ENCODE measurements at places on chromosomes 7 and 10.

DNA sequence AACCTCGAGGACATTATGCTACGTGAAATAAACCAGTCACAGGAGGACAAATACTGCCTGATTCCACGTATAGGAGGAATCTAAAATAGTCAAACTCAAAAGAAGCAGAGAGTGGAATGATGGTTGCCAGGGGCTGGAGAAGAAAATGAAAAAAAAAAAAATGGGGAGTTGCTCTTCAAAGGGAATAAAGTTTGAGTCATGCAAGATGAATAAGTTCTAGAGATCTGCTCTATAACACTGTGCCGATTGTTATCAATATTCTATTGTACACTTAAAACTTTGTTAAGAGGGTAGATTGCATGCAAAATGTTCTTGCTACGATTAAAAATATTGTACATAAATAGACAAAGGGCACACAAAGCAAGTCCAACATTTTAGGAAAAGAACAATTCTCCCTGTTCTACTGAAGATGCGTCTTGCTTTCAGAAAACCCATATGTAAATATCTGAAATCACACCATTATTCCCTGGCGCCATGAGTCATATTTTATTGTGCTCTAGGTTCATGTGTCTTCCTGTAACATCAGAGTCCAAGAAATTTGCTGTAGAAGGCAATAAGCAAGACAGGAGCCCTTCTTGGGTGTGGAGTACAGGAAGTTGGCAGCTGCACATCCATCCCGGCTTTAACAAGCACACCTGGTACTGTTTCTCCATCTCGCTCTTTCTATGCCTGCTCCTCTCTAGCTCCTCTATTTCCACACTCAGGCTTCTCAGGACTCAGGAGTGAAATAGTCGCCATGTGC, 145.9 kb downstream of the GFRA1 start:
- DNase-seq, result no peak

GRCh38 chr10:124200011-124200410, 106.6 kb upstream of the CHST15 start:
- DNase-seq, result no peak

DNA sequence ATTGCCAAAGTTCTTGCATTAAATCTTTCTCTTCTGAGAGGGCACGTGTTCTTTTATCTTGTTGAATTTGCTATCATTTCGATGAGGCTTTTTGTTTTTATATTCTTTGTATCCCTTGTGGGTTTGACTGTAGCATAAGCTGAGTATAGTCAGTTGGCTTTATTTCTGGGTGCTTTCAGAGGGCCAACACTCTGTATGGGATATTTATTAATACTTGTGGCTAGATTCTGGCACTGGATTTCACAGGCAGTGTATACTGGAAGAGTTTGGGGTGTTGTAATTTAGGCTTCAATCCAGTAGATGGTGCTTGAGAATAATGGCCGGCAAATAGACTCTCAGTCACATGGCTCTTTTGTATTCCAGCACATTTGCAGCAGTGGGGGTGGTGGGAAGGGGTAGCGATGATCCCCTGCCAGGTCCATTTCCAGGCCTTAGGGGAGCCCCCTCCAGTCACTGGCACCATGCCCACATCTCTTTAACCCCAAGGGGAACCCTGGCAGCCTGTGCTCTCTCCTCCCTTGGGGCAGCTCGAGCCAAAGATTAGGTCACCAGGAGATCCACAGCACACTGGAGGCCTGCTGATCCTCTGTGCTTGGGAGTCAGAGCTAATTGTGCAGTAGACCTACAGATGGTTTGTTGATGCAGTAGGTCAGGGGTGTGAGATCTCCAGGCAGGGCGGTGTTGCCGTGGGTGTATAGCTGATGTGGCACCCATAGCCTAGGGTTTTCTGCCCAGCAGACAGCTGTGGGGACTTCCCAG, 81.8 kb downstream of the PTPN20 start:
- peak; percentile 26 for DNase-seq

DNA sequence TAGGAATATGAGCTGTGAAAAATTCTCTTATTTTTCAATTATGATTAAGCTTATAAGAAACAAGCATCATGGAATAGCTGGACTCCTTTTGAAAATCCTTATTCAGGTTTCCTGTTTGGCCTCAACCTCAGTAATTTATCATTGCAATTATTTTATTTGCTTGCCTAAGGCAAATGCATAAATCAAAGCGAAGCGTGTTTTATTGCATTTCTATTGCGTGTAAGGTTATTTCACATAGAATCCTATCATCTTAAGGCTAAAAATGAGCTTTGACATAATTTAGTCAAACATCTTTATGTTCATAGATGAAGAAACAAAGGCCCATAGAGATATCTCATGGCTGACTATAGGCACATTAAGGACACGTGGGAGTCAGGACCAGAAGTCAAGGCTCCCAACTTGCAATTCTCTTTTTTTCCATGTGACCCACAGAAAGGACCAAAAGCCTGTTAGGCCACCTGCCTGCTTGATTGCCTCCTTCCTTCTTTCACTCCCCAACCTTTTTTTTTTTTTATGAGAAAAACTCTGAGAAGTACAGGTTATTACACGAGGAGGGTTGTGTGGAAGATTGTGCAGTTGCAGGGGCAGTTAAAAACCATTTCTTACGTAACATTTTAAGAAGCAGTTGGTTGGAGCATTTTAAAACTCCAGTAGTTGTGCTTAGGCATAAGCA, 261.0 kb downstream of the HDAC9 start:
- DNase-seq, result no peak

DNA sequence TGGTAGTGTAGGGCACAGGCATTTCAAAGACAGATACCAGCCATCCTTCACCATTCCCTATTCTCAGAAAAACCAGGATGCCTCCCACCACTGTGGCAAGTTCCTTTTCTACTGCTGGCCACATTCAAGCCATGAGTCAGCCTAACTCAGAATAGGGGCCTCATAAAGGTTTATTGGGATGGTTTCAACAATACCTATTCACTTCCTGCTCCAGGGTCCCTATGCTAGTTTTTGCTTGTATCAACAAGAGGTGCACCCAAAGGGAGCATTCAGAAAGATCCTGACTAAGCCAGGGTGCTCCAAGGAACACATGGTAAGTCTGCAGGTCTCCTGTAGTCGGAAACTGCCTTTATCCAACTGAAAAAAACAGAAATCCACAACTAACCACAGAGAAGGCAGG, 76.9 kb upstream of the EGR2 start:
- no peak for DNase-seq

- no peak for DNase-seq
These were observed 69.2 kb downstream of the CNTNAP2 start for GRCh38 chr7:146185844-146186243.

DNA sequence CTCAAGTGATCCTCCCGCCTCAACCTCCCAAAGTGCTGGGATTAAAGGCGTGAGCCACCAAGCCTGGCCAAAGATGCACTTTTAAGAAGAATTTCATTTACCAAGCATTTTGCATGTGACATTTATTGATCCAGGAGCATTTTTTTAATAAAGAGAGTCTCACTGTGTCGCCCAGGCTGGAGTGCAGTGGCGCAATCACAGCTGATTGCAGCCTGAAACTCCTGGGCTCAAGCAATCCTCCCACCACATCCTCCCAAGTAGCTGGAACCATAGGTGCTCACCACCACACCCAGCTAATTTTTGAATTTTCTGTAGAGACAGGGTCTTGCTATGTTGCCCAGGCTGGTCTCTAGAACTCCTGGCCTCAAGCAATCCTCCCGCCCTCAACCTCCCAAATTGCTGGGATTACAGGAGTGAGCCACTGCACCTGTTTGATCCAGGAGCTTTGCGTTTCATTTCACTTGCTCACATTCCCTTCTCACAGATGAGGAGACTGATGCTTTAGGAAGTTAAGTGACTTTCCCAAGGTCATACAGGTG, 4.4 kb upstream of the TBL2 start:
- no peak for DNase-seq

- DNase-seq, result no peak
These were observed 1066.5 kb downstream of the TYW1 start for GRCh38 chr7:68063171-68063570.

GRCh38 chr10:44992732-44993225, 7.9 kb upstream of the ZNF22 start:
- no peak for DNase-seq

GRCh38 chr7:80536426-80536825, 24.6 kb upstream of the GNAT3 start:
- no peak for DNase-seq

GRCh38 chr10:123043409-123043925, 34.7 kb downstream of the ACADSB start:
- DNase-seq, result peak; percentile 55

DNA sequence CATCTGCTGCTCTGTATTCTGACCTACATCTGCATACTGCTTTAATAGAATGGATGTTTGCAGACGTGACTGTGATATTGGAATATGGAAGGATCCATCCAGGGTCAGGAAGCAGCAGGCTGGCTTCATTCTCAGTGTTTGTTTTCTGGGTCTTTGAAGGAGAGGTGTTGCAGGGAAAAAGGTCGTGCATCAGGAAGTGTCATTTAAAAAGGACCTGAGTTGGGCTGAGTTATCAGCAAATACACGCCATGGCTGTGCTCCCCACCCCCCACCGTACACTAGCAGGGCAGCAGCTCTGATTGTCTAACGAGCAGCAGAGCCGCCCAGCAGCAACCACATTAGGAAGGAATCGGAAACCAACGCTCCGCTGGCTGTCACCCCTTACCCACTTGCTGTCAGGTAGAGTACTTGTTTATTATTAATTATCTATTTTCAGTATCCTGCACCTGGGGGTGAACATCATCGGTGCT, 63.1 kb upstream of the STEAP1B start:
- no peak for DNase-seq

GRCh38 chr10:93083743-93084539, 10.2 kb downstream of the CYP26A1 start:
- DNase-seq, result no peak

DNA sequence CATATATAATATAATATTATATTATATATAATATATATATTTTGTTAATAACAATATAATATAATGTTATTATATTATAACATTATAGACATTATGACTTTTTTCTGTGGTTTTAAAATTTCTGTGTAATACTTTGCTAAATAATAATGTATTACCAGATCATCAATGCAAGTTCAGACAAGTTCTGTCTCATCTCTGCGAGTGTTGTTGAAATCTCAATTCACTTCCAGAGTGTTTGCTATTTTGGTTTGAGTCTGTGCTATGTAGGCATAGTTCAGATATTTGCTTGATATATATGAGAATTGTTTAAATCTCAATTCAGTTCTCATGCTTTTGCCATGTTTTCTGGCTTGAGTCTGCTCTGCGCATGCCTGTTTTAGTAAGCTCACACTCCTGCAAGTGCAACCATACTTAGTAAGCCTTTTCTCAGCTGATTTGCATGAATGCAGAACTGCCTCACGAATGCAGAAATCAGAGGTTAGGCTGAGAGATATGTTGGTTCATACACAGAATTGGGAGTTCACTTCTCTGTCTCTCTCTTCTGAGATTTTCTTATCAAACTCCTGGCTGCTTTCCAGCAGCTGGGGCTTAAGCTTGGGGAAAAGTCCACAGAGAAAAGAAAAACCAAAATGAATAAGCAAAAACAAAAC, 830.2 kb upstream of the SORCS1 start:
- no peak for DNase-seq

DNA sequence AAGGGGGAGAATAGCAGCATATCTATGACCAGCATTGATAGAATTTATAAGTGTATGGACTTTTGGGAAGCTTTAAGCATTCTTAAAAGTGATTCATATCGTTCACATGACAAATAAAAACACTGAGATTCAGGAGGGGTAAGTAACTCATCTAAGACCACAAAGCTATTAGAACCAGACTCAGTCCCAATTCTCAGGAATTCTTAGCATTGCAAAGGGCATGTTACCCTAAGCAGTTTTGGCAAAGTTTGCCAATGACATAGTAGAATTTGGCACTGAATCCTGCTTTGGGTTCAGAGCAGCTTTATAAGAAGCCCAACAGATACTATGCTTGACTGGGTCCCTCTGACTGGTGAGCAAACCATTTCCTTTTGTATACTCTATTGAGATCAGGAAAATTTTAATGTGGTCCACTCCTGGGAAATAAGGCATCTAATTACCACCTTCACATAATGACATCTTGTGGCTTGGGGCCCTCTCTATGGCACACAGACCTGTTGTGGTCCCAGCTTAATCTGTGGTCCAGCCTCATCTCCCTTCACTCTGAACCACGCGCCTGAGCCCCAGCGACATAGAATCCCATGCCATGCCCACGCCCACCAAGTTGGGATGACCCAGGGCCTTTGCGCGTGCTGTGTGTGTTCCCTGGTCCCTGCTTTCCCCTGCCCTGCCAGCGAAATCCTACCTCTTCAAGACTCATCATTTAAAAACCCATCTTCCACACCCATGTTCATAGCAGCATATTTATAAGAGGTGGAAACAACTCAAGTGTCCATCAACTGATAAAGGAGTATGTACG, 37.5 kb upstream of the DOCK1 start:
- DNase-seq, result no peak

- DNase-seq, result no peak
These were observed 23.6 kb upstream of the HIBADH start for GRCh38 chr7:27686315-27686714.

DNA sequence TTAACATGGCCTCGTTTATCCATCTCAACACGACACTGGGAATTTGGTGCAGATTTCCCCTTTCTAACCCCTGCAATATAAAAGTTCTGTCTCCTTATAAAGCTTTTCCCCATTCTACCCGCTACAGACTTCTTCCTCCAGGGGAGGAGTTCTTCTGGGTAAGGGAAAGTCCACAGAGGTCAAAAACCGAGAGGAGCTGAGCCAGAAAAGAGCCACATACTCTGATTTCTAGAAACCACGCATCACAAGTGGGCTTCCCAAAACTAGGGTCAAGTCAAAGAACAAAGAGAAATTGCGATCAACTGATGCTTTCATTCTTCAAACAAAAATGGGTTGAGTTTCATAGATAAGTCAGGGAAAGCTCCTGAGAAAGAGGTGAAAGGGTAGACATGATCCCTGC, 6.8 kb downstream of the IL6 start:
- DNase-seq, result no peak

- DNase-seq, result no peak
These were observed 199.6 kb upstream of the HDAC9 start for GRCh38 chr7:18295781-18296423.

DNA sequence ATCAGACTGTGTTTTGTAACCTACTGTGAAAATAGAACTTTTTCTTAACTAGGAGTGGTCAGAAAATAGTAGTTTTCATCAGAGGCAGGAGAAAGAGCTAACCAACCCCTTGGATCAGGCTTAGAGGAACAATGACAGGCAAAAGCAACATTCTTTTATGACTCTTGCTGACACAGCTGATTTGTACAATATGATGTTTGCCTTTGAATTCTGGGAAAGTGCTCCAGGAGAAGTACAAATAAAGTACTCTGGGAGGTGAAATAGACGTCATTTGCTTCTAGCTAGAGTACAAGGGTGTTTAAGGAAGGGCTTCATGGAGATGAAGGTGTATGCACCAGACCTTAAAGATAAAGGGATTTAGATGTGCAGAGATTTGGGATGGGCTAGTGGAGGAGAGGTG, 75.1 kb upstream of the KIAA1217 start:
- peak; percentile 11 for DNase-seq

Data from large intestine (tissue), 12 donors.